ENCODE measurements at places on chromosomes 12 and 14. TPM values are rescaled to one million over a fixed set of nuclear protein-coding genes. Genes with fewer than 3 reads are reported as not detected.

CLEC14A gene
- total RNA-seq = not detected

KRT83 gene
- total RNA-seq = not detected

RASAL1 gene
- 4.9 TPM for total RNA-seq

C12orf42 gene
- total RNA-seq = 21.0 TPM

All from activated B cell treated with CpG ODN at 0.5 μM for 24 hours (primary cell).